ENCODE measurements at places on chromosomes 3 and 15. TPM values are rescaled to one million over a fixed set of nuclear protein-coding genes. Genes with fewer than 3 reads are reported as not detected.

DNA sequence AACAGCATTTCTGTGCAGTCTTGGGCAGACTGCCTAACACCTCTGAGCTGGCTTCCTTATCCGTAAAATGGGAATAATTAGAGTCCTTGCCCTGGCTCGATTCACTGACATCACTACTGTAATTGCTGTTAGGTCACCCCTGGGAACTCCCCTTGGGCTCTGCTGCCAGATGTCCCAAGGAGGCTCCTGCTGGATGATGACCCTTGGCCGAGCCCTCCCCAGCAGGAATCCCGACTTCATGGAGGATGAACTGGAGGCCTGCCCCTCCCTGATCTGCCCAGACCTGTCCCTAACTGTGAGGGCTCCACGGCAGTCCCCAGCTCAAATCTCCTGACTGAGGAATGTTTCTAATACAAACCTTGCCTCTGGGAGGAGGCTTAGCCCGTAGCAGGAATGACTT lies 18.0 kb downstream of the ESYT3 start:
- ATAC-seq: no peak

GRCh38 chr15:71716990-71717389 lies 93.4 kb upstream of the NR2E3 start:
- ATAC-seq: peak; percentile 27

DNA sequence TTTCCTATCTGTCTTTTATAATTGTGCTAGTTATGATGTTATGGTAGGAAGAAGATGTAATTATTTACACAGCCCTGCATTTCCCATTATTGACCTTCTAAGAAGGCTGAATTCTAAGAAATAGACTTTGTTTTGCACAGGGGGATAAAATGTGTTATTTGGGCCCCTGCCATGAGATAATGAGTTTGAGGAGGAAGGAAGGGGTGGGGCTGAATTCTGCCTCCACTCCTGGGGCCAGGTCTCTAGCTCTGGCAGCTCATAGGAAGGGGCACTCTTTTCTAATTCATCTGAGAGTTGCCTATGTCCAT lies 69.2 kb upstream of the GOLGA8B start:
- no peak for ATAC-seq

CPN2 gene
- not detected for total RNA-seq

GNB5 gene
- 11.8 TPM for total RNA-seq

RAMAC gene
- total RNA-seq: 22.5 TPM

Measured in esophagus mucosa (tissue), 1 donor.